Urothelium cell line (cell line): ENCODE measurements at places on chromosomes 11 and 22.

GRCh38 chr11:70862093-70862492 lies 390.3 kb downstream of the SHANK2 start:
- DNase-seq = no peak

DNA sequence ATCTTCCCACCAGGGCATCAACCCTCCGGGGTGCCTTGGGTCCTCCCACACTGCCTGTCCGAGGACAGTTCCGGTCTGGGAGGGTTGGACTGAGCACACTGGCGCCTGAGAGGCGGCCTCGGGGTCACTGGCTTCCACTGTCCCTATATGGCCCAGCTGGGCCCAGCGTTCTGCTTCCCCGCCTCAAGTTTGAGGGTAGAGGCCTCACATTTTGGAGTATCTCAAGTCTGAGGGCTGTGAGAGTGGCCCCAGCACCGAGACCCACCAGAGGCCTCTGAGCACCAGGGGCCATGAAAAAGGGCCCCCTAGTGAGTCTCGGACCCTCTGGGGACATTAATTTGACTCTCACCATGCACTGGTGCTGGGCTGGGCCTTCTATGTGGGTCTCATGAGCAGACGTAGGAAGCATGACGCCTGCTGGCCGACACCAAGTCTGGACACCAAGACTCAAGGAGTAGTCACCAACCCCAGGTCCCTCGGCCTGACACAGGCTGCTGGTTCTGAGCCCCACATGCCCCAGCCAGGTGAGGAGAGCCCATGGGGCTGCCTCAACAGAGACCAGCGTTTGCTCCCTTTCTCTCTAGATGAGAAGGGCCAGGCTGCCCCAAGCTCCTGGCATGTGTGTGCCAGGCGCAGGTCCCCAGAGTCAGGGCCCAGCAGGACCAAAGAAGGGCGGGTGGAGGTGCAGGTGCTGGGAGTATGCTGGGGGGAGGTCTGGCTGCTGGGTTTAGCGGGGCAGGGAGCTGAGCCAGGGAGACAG lies 27.5 kb downstream of the ARVCF start:
- DNase-seq = no peak

DNA sequence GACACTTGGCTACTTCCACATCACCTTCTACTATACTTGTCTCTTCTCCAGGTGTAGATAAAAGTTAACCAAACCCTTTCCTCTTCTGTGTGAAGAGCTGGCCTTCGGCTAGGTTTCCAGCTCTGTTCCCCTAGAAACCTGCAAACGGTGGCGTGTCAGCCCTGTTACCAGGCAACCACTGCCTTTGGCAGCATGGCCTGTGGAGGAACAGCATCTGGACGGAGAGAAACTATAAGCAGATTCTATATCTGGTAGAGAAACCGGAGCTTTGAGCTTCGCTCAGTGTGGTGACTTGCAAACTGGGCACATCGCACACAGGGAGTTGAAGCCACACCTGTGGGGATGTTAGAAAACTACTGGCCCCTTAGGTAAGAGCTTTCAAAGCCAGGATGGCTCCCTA lies 35.9 kb downstream of the ARAP1 start:
- no peak for DNase-seq

GRCh38 chr11:75445315-75445953 lies 12.4 kb upstream of the KLHL35 start:
- DNase-seq = peak; percentile 75

- DNase-seq = no peak
Measured at GRCh38 chr22:20663137-20663828, 110.6 kb upstream of the SERPIND1 start.

DNA sequence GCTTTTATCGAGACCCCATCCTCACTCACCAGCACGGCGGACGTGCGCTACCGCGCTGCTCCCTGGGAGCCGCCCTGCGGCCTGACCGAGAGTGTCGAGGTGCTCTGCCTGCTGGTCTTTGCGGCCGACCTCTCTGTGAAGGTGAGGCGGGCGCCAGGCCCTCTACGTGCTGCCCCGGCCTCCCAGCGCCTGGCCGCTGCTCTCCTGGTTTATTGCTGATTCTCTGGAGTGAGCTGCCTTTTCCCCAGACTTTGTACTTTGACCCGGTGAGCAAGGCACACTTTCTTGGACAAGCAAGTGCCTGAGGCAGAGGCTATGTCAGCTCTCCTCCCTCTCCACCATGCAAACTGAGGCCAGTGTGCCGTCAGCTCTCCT lies 6.5 kb downstream of the TPCN2 start:
- no peak for DNase-seq
